ENCODE measurements at places on chromosomes 12 and 14. TPM values are rescaled to one million over a fixed set of nuclear protein-coding genes. Genes with fewer than 3 reads are reported as not detected.

DNA sequence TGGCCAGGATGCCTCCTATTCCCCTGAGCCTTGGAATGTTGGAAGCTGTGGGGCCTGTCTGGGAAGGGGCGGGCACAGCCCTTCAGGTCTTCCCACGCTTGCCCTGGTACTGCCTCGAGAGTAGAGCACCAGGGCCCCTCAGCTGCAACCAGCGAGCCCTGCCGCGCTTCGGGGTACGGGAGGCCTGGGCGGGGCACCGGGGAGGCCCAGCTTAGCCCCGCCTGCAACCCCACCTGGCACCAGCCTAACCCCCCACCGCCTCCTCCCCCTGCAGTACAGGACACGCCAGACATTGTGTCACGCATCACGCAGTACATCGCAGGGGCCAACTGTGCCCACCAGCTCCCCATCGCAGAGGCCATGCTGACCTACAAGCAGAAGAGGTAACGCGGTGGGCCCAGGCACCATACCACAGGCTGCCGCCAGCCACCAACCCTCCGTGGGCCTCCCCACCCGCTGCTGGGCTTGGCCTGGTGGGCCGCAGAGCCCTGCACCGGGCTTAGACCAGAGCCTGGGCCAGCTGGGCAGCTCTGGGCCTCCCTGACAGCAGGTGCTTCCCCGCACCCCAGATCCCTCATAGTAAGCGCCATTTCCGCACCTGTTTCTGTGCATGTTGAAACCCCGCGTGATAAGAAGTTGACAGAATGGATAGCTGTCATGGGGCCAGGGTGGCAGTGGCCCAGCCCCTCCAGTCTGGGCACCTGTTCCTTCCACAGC is 13.6 kb upstream of the TEX22 start:
- DNase-seq = no peak

The SLC5A8 gene
- 0.11 TPM for total RNA-seq

GRCh38 chr14:24706351-24706750 is 72.4 kb upstream of the GZMB start:
- no peak for DNase-seq

GRCh38 chr14:105866841-105867321 is 340.5 kb downstream of the TMEM121 start:
- DNase-seq = no peak

GRCh38 chr14:91288876-91289275 is 44.4 kb upstream of the GPR68 start:
- DNase-seq = no peak

The IL22 gene
- total RNA-seq = not detected

GRCh38 chr12:102496591-102496990 is 16.2 kb upstream of the IGF1 start:
- DNase-seq = no peak

- DNase-seq = no peak
Measured at GRCh38 chr12:89461190-89461589, 63.4 kb downstream of the GALNT4 start.

- no peak for DNase-seq
Measured at GRCh38 chr12:116631619-116632018, 72.4 kb downstream of the MAP1LC3B2 start.

DNA sequence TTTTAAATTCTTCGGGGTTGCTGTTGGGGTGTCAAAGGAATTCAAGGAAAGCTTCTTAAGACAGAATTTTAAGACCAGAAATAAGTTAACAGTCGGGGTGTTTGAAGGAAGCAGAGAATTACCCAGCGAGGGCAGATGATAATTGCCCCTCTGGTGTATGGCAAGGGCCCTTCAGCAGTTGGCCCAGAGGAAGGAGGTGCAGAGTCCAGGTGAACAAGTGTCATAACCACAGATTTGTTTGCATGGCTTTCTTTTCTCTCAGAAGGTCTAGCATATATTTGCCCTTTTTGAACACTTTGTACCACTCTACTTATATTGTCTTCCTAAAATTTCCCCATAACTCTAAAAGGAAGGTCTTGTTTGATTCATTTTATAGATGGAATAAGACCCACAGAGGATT is 1.8 kb downstream of the PDE6H start:
- DNase-seq = no peak

- DNase-seq = no peak
Measured at GRCh38 chr14:95683793-95684192, 2.4 kb upstream of the TCL1B start.

The CACNA2D4 gene
- not detected for total RNA-seq

- no peak for DNase-seq
Measured at GRCh38 chr14:32195636-32196035, 6.2 kb upstream of the RNU6-7 start.
